ENCODE measurements at places on chromosomes 6 and 20.
A peak's percentile ranks its signal among the peaks of the same experiment; 100 is the strongest.

- DNase-seq: no peak
These were observed 19.0 kb upstream of the PREX1 start for GRCh38 chr20:48846516-48847492.

GRCh38 chr20:19750907-19751636 lies 7.0 kb upstream of the RIN2 start:
- no peak for DNase-seq

- DNase-seq: no peak
These were observed 1.2 kb downstream of the HBS1L start for GRCh38 chr6:135053406-135053805.

- peak; percentile 93 for DNase-seq
These were observed 118.0 kb downstream of the HFE start for GRCh38 chr6:26205161-26205624.

GRCh38 chr6:134683783-134684422 lies 266.0 kb downstream of the ALDH8A1 start:
- no peak for DNase-seq

Data from Daoy (cell line).